ENCODE measurements at places on chromosomes 1 and 21.

DNA sequence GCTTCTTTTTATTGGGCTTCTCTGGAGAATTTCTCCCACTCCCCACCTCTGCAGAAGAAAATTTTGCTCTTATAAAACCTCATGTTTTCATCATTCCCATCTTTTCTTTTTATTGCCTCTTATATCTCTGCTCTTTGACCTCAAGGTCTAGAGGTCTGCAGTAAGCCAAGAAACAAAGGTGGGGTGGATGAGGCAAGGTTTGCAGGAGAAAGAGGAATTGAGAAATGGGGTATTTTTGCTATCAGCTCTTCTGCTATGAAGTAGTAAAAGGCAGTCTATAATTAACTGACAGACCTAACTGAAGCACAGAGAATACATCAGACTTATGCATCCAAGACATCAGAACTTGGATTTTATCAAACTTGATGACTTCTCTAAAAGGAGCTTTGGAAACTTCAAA is 22.9 kb downstream of the SYT11 start:
- no peak for DNase-seq

DNA sequence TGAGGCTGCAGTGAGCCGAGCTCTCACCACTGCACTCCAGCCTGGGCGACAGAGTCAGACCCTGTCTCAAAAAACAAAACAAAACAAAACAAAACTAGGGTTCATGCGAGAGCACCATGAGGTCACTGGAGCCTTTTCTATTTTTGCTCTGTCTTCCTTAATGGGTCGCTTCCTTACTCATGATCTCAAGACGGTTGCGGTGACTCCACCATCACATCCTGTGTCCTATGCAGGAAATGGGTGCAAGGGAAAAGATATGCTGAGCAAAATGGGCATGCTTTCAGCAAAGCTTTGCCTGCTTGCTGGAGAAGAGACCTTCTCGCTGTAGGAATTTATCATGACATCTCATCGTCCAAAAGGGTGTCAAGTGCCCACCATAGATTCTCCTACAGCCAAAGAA is 36.4 kb downstream of the WNT9A start:
- no peak for DNase-seq

GRCh38 chr21:34129901-34130715 is 56.7 kb downstream of the MRPS6 start:
- DNase-seq, result peak; percentile 47

- DNase-seq, result peak; percentile 75
Observed at GRCh38 chr1:109228167-109228566, 14.4 kb downstream of the SARS1 start.

- DNase-seq, result no peak
Observed at GRCh38 chr1:57910782-57911181, 486.9 kb upstream of the DAB1 start.

GRCh38 chr1:23791516-23792047 is 637 bp downstream of the LYPLA2 start:
- no peak for DNase-seq

GRCh38 chr1:116879478-116880133 is 30.1 kb upstream of the PTGFRN start:
- DNase-seq, result no peak

- DNase-seq, result no peak
Observed at GRCh38 chr1:51976846-51977602, 13.5 kb downstream of the RAB3B start.

- no peak for DNase-seq
Observed at GRCh38 chr1:28482138-28482537, 23.7 kb upstream of the RCC1 start.

DNA sequence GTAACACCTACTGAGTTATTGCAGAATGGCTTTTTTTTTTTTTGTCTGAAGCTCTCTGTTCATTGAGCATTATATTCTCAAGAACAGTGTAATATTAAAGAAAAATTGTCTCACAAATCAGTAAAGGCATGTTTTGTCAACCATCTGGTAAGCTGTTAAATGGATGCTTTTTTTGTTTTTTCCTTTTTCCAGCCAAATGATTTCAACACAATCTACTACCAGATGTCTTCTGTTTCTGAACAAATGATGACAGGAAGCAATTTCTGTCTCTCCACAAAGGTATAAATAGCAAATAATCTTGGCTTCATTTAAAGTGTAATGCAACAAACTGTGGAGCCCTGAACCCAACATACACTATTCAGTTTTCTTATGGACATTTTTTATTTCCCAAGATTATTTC is 78.6 kb upstream of the RGS2 start:
- peak; percentile 78 for DNase-seq

DNA sequence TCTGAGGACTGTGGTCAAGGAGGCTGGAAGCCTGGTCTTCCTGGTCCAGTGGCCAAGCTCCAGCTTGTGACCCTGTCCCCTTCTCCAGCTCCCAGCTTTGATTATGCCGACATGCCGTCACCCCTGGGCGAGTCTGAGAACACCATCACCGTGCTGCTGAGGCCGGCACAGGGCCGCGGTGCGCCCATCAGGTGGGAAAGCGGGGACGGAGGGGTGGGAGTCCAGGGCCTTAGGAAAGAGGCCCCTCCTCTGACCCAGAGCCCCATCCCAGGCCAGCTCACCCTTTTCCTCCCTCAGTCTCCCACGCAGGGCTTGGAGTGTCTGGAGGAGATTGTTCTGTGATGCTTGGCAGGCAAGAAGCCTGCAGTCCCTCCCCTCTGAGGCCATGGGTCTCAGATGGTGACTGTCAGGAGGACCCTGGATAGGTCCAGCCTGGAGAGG is 43.6 kb downstream of the PTPRU start:
- no peak for DNase-seq

DNA sequence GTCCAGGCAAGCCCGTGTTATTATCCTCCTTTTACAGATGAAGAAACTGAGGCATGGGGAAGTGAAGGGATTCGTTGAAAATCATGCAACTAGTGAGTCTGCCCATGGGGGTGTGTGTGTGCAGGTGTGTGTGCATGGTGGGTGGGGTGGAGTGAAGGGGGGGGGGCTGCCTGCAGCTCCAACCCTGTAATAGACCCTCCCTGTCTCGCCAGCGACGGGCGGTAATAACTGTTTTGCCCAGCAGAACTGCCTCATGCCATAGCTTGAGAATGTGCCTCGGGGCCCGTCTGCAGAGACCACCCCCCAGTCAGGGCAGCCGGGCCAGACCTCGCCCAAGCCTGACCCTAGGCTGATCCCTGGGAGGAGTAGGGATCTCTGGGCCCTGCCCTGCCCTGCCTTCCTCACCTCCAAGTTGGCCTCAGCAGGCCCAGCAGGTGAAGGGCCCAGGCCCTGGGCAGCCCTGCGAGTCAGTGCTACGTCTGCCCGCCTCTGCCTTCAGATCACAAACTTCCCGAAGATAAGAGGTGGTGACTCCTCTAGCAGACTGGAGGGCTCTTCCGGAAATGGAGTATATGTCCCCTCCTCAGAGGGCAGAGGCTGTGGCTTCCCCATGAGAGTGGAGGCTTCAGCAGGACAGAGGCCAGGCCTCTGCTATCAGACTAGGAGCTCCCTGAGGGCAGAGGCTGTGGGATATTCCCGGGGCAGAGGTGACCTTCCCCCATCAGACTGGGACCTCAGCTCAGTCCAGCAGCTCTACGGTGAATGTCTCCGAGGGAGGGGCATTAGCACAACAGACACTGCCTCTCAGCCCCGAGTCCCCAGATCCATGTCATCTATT is 15.7 kb upstream of the EPHA2 start:
- DNase-seq, result no peak

GRCh38 chr1:47663286-47663685 is 225.4 kb downstream of the FOXD2 start:
- peak; percentile 45 for DNase-seq

DNA sequence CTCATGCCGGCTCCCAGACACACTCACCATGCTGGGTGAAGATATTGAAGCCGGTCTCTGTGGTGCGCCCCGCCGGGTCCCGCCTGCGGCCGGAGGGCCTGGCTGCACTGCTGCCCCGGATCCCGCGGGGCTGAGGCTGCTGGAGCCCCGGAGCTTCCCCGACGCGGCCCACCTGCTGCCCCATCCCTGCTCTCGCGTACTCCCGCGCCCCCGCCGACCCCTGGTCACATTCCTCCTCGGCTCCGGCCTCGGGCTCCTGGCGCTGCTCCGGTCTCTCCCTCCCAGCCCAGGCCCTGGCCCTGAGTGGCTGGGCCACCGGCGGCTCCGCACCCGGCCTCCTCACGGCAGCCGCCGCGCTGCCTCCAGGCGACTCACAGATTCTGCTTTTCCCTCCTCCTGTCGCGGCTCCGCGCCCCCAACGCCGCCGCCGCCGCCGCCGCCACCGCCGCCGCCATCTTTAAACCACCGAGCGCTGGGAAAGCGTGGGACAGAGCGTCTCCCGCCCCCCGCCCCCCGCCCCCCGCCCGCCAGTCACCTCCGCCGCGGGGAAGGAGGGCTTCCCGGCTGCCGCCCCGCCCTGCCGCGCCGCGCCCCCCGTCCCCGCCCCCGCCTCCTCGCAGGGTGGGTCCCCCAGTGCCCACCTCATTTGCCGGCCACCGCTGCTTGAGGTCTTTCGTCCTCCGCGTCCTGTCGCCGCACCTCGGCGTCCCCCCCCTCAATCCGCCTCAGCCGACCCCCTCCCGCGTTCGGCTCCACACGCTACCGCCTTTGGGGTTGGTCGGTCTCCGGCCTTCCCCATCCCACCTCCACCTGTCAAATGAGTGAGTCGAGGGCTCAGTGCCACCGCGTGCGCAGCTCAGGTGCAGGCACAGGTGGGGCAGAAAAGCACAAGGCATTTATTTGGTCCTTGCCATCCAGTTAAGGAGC is at the start of gene ABL2:
Gene ABL2 (minus strand): TSS at position 464 of the 927 bp plus-strand sequence. CDS start 280 bp downstream, at position 184.
- DNase-seq, result peak; percentile 25

DNA sequence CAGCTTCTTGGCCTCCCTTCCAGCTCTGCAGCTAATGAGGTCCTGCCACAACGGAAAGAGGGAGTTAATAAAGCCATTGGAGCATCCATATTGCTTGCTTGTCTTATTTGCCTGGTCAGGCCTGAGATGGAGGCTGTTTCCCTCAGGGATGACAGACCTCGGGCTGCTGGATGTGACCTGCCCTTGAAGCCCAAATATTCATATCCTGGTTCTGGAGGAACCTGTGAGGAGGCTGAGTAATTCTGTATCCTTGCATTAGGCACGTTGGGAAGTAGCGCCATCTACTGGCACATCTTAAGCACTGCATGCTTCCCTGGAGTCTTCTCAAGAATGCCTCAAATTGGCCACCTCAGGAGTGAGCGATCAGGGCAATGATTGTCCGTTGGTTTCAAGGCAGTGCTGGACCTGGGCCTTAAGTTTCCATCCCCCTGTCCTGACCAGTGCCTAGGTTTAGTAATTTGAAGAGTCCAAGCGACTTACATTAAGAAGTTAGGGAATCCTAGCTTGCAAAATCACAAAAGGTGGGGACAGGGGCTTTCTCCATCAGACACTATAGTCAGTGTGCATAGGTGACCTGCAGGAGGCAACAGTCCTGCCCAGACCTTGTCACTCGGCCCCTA is 13.8 kb upstream of the NASP start:
- DNase-seq, result peak; percentile 62

Data from fibroblast of lung (primary cell).